ENCODE measurements at places on chromosomes 7 and 10.

DNA sequence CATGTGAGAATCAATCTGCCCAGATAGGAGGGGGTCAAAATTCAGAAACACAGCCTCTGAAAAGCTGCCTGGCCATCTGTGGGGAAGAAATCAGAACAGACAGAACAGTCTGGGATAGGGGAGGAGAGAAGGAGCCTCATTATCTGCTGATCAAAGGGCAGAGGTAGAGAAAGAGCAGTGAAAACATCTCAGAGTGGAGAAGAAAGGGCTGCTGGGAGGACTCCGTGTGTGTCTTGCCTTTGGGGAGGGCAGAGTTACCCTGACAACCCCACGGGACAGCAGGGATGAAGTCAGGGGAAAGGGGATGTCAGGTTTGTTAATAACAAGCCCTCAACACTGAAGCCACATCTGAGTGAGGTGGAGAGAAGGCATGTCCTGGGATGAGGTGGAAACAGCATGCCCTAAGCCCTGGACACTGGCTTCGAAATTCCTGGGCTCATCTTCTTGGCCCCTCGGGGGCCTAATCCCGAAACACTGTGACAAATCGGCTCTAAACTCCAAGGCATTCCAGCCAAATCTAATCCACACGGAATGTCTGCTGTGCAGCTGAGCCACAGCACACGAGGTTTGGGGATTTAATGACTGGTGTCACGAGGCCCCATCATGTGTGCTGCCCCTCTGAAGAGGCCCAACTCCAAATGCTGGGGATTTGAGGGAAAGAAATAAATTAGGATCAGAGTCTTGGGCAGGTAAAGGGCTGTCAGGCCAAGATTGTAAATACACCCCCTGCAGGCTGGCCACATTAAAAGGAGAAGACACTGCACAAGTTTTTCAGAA is 82.8 kb upstream of the FGFR2 start:
- peak; percentile 24 for DNase-seq

DNA sequence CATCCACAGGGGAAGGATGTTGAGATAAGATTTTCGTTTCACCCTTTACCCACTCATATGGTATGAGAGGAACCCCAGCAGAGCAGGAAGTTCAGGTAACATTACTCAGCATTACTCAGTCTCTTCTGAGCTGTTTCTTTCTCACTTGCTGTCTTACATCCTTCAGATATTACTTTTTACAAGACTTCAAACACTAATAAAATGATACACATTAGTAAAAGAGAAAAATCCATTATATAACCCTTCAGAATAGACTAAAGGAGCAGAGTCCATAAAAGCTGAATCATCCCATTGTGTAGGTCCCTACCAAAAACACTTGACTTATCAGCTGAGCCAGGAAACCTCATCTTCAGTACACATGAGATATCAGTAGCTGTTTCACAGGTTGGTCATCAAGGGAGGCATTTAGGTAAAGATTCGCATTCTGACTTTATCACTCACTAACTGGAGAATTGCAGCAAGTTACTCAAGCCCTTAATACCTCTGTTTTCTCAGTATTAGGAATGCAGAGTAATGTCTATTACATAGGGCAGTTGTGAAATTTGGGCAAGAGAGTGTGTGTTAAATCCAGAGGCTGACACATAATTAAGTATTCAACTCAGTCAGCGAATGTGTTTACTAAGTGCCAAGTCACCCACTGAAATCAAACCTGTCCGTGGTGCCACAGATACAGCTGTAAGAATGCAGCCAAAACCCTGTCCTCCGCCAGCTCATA is 44.7 kb downstream of the KLF6 start:
- DNase-seq, result no peak

- DNase-seq, result no peak
These were observed 174.0 kb upstream of the KCTD7 start for GRCh38 chr7:66454600-66455225.

DNA sequence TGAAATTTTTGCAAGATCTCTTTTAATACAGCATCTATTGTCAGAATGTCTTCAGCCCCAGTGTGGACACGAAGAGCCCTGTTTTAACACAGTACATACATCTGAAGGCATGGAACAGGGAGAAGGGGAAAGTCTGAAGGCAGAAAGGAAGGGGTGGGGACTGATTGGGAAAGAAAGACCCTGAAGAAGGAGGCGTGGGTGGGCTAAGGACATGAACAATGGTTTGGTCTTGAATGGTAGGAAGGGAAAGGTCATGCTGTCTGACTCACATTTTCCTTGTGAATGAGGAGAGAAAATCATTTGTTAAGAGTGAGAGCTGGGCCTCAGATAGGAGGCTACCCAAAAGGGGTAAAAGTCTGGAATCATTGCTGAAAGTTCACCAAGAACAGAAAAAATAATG is 297.1 kb downstream of the GALNT17 start:
- no peak for DNase-seq

DNA sequence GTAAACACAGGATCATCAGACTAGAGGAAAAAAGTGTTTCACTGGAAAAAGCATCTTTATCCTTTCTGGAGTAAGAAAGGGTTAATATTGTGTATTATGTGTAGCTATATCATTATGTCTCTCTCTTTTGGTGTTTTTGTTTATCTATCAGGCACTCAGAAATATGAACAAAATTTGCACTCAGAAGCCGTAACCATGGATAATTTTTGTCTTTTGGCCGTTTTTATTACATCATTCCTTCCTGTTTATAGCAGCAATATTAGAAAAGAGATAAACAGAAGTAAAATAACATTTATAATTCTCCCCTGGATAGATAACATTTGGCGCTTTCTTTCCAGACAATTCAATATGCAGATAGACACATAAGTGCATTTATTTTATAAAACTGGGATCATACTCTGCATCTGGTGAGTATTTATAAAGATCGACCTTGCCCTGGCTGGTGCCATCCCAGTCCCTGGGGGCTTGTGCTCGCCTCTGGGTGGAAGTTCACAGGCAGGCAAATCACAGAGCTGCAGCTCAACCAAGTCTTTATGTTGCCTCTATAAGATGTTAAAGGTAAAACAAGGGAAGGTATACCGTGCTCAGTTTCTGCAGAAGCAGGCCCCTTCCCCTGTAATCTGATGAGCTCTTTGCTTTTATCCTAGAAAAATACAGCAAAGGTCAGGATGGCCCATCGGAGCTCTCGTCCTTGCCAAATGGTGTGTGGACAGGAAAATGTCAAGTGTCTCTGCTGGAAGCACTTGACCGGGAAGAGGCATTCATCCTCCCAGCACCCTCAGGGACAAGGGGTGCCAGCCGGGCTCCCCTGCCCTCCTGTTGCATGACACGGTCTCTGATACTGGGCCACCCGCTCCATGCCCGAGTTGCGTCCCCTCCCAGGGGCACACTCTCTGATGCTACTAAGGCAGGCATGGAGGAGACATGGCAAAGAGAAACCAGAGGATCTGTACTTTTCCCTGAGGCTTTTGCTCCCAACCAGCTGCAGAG is 43.9 kb downstream of the PYROXD2 start:
- no peak for DNase-seq

DNA sequence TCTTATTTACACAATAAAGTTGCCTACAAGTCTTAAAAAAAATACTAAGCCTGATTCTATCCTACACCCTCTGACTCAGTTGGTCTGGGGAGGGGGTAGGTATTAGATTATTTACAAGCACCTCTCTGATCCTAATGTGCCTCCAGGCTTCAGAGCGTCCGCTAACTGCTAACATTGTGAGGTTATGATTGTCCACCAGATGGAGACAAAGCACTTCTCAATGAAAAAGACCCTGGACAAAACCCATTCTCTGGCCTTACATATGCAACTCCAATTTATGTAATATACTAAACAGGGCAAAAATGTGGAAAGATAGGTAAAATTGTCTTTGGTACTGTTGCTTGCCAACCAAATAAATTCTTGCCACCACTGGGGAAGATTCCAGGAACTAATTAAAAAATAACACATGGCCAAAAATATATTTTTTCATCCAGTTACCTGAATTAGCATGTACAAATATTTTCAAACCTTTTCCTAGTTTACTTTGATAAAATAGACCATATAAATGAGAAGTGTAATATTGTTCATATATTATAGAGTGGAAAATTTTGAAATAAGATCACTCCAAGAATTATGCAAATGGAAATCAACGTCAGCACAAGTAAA is 92.4 kb downstream of the KIF20B start:
- peak; percentile 56 for DNase-seq

DNA sequence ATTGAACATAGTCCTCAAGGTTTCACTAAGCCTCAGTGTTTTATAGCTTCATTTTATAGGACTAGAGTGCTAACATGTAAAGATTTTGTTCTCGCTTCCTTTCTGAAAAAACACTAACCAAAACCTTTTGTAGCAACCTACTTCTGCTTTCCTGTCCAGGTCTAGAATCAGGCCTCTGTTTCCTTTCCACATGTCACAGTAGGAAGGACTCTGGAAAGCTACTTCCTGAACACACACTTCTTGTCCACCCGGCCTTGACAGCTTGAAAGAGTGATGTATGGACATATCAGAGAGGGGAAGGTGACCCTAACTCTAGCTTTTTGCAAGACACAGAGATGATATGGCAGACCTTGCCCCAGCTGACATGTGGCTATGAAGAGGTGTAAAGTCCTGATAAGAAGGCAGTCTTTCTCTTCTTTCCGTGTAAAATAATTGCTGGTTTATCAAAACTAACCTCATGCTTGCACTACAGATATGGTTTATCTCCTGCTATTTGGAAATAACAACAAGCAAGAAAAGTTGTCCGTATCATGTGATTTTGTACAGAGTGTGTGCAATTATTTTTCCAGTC is 175.4 kb downstream of the SKAP2 start:
- DNase-seq, result no peak

DNA sequence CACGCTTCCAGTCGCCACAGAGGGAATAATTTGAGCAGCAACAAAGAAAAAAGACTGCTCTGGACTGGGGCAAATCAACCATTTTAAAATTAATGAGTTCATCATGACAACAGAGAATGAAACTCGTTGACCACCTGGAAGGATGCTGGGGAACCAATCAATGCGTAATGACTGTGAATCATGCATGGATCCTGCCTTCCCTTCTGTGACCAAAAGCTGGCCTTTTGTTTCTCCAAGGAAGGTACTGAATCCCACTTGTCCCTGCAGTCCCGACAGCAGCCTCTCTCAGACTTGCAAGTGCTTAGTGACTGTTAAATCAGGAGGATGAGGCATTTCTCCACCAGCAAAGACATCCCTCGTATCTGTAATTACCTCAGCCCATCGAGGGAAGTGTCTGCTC is 68.0 kb upstream of the TNS3 start:
- DNase-seq, result no peak

GRCh38 chr7:81441750-81442149 is 328.1 kb downstream of the HGF start:
- DNase-seq, result no peak

DNA sequence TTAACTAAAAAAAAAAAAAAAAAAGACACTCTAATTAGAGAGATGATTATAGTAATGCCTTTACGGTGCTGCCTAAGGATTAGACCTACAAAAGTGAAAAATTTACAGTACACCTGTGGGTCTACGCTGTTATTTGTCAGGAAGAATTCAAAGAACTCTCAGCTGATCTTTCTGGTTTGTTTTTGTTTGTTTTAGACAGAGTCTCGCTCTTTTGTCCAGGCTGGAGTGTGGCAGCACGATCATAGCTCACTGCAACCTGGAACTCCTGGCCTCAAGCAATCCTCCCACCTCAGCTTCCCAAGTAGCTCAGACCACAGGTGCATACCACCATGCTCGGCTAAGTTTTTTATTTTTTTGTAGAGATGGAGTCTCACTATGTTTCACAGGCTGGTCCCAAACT is 28.3 kb upstream of the FOXK1 start:
- DNase-seq, result no peak

- DNase-seq, result no peak
These were observed 5.6 kb upstream of the OGDHL start for GRCh38 chr10:49767752-49768151.

GRCh38 chr10:11504566-11505285 is 106.7 kb downstream of the USP6NL start:
- DNase-seq, result no peak

DNA sequence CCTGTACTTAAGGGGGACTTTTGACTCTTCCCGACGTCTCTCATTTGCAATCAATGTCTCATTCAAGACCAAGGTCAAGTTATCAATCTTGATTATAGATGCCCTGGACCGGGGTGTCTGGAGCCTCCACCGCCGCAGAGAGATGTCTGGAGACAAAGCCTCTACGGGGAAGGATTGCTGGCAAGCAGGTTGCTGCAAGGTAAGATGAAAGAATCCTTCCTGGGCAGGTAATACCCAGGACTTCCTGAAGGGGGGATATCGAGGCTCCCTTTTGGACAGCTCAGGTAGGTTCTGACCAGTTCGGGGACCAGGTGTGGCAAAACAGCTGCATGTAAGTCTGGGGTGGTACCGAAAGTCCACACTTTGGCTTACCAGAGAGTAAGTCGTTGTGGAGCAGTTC is 12.5 kb upstream of the CUX1 start:
- no peak for DNase-seq

DNA sequence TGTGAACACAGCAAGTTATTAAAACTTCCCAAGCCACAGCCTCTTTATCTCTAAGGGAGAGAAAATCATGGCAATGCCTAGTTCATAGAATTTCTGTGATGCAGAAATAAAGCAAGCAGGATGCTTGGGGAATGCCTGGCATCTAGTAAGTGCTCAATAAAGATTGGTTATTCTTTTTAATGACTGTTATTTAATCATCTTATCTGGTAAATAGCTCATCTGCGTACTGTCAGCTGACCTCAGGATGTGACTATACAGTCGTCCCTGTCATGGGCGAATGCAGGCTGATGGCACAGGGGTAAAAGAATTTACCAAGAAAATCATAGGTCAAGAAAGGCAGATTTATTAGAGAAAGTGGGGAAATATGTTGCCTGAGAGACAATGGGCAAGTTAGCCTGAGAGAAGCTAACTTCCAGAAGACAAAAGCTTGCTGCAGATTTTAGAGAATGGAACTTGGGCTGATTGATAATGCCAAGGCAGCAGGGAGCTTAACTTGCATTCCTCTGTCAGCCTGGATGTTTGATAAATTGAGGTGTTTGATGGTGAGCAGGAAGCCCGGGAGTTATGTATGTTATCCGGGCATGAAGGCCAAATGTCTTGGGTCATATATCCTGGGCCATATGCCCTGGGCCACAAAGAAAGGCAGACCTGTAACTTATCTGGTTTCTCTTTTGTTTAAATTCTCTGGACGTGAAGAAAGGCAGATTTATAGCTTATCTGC is 126.0 kb downstream of the KCNMA1 start:
- DNase-seq, result no peak

DNA sequence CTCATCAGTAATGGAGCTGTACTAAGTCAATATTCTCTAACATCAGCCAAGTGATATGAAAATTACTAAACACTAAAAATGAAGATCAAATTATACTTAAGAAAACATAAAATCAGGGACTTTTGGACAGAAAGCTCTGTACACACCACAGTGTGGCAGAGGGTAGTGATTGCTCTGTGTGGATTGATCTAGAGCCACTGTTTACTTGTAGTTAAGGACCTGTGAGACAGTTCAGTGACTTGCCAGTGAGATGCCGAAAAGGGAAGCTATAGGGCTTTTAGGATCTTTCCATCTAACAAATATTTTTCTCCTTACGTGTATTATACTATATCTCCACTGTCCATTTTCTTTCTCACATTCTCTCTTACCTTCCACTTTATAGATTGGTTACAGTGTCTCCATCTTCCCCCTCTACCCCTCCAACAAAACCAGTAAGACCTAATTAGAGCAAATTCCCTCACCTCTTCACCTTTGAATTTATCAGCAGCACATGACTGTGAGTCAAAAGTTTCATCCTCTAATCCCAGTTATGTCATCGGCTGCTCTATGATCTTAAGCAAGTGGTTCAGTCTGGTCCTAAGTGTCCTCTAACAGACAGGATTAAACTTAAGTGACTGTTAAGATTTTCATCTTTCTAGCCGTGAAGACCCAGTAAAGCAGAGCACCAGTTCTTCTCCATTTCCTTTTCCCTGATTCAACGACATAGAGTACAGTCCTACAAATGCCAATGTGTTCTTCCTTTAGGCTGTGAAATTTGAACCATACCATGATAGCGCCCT is 6.9 kb downstream of the PIK3CG start:
- no peak for DNase-seq

Measured in HAP-1 (cell line).